CD4-positive, alpha-beta T cell treated with Interleukin-2 at 100 ng/mL for 4 hours (primary cell): ENCODE measurements at places on chromosomes 11 and 22.

- DNase-seq: no peak
Measured at GRCh38 chr22:30615543-30615954, 8.6 kb downstream of the TCN2 start.

GRCh38 chr22:41367680-41368542 is 13.8 kb upstream of the TEF start:
- no peak for DNase-seq

- DNase-seq: no peak
Measured at GRCh38 chr11:103420593-103420992, 311.4 kb downstream of the DYNC2H1 start.

DNA sequence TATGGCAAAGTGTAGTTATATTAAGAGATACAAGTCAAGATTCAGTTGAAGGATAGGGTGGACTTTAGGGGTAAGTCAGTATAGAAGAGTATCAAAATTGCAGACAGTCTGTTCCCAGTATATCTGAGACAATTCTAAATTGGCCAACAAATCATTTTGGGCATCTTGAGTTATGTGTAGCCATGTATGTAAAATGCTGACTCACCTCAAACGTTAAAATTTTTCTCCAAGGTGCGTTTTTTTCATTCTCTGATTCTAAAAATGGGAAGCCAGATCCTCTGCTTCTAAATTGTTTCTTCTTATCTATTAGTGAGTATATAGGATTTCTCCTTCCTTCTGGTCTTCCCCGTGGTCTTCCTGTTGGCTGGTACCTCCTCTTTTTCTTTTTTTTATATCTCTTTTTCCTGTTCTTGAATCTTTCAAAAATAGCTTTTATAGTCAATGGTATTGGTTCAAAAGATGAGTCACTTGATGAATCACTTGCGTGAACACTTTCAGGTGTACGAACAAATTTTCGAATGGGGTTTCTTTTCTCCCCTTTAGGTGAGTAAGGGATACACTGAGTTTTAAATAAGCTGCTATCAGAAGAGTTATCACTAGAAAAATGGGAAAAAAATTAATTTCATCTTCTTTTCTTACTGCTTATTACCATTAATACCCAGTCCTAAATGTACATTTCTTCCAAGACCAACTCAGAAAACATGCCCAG is 3.2 kb downstream of the TAF1D start:
- DNase-seq: peak; percentile 70

- DNase-seq: no peak
Measured at GRCh38 chr22:25656724-25657123, 85.3 kb upstream of the MYO18B start.

DNA sequence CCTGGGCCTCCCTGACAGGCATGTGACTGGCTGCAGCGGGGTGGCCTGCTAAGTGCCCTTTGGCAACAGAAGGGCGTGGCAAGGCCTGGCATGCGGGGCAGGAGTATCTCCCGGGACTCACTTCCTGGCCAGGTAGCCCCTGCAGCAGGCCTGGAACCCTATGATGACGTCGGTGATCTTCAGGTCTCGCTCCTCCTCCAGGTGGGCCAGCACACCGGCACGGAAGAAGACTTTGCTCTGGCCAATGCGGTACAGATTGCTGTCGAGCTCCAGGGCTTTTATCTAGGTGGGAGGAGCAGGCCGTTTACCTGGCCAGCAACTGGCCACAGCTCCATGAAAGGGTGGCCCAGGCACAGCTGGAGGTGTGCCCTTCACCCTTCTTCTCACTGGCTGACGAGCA is 50.9 kb downstream of the APOL1 start:
- no peak for DNase-seq

DNA sequence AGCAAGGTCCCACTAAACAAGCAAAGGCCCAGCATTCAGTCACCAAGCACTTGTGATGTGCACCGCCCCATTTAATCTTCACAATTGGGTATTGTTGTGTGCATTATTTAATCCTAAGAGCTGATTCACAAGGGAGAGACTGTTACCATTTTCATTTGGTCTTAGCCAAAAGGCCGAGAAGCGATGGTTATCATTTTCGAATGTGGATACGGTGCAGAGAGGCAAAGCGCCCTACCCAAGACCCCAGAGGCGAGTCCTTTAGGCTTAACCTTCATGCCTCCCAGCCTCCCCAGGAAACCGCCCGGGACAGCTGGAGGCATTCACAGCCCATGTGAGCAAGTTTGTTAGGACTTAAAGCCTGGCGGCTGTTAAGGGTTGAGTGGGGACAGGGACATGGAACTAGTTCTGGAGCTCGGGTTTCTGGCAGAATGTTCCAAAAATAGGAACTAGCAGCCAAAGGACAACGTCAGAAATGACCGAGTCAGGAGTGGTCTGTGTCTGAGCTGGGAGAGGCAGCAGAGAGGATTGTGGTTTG is 13.0 kb upstream of the UPK3A start:
- DNase-seq: no peak

DNA sequence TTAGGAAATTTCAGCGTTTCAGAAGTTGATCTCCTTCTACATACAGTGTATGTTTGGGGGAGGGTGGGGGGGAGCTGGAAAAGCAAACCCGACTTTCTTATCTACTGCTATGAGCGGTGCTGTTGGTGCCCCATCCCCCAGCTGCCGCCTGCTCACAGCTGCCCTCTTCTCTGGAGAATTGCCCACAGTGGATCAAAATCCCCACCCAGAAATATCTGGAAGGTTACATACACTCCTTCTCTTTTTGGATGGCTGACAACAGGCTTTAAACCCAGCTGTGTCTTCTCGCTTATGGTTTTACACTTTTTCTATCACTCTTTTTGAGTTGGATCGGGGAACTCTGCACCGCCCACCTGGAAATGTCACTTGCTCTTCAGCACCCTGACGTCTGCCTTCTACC is 56.4 kb downstream of the DHCR7 start:
- DNase-seq: no peak

GRCh38 chr22:20229916-20230775 is 38.0 kb downstream of the RTN4R start:
- DNase-seq: no peak

DNA sequence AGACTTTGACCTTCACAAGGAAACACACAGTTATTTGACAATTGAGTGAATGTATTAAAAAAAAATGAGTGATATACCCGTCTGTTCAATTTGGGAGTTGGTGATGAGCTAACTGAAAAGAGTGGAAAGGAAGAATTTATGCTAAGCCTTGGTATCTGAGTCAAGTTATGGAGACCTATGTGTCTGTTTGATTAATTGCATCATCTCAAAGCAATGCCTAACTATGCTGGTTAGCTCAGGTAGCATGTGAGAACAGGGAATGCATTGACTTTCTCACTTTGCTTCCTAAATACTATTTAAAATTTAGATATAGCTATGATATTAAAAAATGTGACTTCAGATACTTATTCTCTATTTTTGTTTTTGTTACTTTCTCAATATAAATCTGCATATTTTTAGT is 110.5 kb downstream of the DDX10 start:
- DNase-seq: no peak

- DNase-seq: no peak
Measured at GRCh38 chr11:96098511-96099241, 174.8 kb upstream of the MTMR2 start.
